Stimulated activated CD8-positive, alpha-beta memory T cell treated with anti-CD3 and anti-CD28 coated beads, Interleukin-4, amount 100 ng/mL, for 48 hours (primary cell): ENCODE measurements at places on chromosomes 5 and 9.

- DNase-seq: no peak
Measured at GRCh38 chr5:68418680-68419079, 203.1 kb downstream of the PIK3R1 start.

DNA sequence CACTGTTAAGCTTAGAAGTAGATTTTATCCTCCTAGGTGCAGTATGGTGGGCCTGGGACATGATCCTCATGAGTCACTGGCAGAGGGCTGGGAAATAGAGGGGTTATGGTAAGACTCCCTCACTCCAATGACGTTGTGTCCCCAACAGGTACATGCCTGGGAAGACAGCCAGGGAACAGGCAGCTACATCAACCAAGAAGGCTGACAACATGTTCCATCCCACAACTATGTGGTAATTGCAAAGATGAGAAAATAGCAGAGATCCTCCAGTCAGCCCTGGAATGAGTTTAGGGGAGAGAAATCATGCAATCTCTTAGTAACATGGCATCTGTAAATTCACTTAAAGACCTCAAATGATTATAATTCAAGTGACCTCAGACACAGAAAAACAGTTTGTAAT, 114.4 kb upstream of the LIFR start:
- no peak for DNase-seq

DNA sequence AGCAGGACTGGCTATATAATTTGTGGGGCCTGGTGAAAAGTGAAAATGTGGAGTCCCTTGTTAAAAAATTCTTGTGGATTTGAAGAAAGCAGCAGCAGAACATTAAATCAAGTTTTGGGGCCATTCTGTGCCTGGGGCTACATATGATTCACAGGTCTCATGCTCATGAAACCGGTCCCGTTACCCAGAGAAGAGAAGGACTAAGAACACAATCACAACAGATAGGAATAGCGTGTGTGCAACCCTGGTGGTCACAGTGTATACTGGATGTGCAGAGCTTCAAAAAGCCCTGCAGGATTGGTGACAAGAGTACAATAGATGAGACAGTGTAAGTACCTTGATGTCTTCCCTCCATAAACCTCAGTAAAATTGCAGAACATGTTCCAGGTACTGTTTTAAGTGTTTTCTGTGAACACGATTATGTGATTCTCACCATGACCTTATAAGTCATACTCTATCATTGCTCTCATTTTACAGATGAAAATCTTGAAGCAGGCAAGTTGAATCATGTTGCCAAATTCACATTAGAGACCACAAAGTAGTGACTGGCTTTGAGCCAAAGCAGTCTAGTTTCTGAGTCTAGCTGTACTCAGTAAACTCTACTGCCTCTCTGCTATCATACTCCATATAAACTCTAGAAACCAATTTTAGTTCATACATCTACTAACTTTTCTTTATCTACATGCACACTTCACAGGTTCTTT, 636.5 kb downstream of the TAF11L14 start:
- DNase-seq: no peak

DNA sequence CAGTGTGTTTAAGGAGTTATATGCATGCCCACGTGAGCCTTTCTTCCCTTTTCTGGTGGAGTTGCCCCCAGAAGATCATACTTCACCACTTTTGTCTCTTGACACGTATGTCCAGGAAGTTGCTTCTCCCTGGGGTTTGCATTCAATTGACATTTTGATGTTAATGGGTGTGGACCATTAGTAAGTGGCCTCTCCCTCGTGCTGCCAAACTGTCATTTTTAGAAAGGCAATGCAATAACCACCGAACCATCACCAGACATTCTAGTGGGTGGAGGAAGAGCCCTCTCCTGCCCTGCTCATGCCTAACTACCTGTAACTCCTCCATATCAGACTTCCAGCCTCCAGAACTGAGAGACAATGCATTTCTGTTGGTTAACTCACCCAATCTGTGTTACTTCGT, 290.8 kb downstream of the ATPSCKMT start:
- DNase-seq: no peak

GRCh38 chr9:76296561-76297310, 97.5 kb downstream of the RFK start:
- no peak for DNase-seq

GRCh38 chr5:117587111-117587510, 1012.5 kb upstream of the SEMA6A start:
- DNase-seq: no peak

DNA sequence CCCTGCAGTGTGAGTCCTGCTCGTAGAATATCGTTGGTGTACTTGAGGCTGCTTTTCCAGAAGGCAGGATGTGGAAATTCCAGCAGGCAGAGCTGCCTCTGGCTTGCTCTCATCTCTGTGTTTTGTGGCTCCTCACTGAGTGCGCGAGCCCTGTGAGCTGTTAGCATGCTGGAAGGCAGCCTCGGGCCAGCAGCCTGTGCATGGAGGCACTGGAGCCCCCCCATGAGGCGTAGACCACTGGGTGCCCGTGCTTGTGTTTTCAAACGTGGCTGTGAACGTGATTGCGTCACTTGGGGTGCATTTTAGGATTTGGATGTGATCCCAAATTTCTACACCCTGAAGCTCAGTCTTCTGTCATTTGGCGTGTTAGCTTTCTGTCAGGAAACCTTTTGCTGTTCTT, 3.2 kb downstream of the WDR5 start:
- DNase-seq: no peak

GRCh38 chr5:136729901-136730355, 364.6 kb upstream of the TRPC7 start:
- no peak for DNase-seq

DNA sequence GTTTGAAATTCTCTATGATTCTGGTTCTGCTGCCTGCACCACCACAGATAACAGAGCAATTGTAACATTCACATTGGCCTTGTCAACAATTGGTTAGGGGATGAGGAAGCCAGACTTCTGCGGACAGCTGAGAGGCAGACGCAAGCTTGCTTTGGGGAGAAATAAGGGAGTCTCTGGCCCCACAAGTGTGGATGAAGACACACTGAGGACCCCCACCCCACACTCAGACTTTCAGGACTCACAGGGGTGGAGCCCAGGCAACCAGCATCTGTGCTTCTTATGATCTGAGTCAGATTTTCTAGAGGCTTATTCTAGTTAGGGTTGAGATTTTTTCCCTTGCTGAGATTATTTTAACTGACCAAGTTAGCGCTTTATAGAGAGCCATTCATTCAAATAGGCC, 140.3 kb upstream of the IRX2 start:
- DNase-seq: no peak

GRCh38 chr5:85663708-85664031, 954.1 kb upstream of the COX7C start:
- DNase-seq: no peak

GRCh38 chr9:16241231-16241630, 629.2 kb downstream of the BNC2 start:
- DNase-seq: no peak

GRCh38 chr9:136488247-136489214, 5.7 kb upstream of the SEC16A start:
- DNase-seq: peak; percentile 87

DNA sequence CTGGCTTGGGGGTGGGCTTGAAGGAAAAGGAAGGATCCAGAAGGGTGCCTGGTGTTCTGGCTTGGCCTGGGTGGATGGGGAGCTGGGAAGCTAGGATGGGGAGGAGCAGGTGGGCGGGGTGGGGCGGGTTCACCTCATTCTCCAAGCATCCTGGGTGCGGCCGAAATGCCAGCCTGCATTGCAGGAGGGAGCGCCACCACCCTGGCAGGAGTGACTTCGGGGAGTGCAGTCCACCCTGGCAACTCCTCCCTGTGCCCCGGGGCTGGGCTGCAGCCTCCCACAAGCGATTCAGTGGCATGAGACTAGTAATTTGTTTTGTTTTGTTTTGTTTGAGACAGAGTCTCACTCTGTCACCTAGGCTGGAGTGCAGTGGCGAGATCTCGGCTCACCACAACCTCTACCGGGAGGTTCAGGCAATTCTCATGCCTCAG, 5.5 kb downstream of the TTC16 start:
- no peak for DNase-seq

DNA sequence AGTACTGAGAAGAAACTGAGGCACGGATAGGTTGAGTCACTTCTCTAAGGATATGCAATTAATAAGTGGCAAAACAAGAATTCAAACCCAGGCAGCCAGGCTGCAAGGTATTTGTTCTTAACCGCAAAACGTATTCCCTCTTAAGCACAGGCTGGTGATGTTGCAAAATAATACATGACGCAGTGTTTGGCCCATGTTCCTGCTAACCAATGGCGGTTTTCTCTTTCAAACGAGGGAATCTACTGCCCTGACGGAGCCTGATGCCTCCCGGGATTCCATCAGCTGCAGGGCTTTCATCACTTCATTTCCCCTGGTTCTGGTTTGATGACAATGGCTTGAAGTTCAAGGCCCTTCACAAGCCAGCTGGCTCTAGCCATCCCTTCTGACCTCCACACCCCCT, 154.8 kb downstream of the SLIT3 start:
- no peak for DNase-seq

DNA sequence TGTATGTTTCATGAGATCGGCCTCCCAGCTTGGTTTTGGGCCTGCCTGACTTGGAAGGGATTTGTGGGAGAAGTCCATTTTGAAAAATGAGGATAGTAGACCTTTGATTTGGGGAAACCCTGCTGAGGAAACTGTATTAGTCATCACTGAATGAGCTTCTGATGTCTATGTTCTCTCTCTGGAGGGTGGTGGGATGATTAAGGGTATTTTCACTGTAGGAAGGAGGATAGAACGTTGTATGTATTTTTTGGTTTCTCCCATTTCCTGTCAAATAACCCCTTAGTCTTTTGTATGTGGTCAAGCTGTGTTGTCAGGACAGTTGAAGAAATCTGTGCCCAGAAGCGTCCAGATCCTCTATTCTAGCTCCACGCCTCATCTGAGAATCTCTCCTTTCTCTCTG, 151.9 kb downstream of the INSYN2B start:
- DNase-seq: no peak

- peak; percentile 62 for DNase-seq
Measured at GRCh38 chr5:157516006-157516405, 56.0 kb downstream of the NIPAL4 start.

DNA sequence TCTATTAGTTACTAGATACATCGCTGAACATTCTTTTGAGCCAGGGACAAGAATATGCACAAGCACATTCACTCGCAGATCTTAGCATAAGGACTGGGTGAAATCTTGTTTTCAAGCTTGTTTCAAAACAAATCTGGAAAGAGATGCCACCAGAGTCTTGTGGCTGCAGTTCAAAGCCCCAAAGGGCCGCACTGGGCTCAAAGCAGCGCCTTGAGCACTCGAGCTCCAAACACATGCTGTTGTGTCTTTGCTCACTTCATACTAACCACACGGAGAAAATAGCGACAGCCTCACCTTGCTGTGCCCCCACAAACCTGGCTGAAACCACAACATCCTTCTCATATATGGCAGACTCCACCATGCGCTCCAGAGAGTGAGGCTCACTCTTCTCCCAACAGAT, 34.2 kb upstream of the IL7R start:
- peak; percentile 59 for DNase-seq

DNA sequence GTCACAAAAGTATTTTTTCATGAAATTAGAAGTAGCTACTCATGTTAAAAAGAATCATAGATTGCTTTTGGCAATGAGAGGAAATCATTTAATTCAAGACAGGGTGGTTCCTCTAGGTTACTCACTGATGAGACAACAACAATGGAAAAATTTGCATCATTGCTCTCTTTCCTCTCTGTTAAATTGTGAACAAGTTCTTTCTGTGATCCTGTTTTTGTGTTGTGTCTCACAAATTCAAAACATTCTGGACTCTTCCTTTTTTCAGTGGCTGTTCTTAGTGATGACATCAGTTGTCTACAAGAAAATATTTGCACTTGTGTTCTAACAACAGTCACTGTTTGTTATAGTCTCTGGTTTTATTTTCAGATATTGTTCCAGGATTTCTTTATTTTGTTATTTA, 95.3 kb downstream of the XRCC4 start:
- no peak for DNase-seq

DNA sequence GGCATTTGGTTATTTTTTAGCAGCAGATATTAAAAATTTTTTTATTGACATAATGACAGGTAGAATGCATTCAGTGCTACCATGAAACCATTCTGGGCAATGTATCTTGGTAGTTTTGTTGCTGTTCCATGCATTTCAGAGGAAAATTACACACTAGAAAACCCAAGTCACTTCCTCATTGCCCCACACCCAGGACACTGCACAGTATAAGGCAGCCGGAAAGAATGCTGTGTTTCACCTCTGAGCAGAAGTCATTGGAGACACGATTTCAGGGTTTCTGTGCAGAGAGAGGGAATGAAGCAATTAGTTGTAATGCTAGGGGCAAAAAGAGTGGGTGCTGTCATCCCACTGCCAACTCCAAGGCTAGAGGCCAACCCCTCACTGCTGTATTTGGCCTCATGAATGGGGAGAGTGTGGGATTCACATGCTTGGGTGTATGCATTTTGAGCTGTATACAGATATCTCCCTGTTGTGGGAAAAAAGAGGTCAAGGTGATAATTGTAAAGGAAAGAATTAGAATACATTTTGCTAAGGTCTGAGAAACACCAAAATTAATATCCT, 290.5 kb downstream of the BNC2 start:
- no peak for DNase-seq

DNA sequence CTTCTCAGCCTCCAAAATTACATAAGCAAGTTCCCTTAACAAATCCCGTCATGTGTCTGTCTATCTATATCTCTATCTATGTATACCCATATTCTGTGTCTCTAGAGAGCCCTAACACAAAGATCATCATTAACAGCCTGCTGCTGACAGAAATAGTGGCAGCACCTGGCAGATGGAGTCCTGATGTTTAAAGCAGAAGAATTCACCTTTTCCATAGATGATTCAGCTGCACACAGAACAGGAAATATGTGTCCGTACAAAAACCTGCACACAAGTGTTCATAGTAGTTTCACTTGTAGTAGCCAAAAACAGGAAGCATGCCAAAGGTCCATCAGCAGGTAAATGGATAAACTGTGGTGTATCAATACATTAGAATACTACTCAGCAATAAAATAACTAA, 45.0 kb upstream of the ACO1 start:
- DNase-seq: no peak

GRCh38 chr9:130407916-130408663, 36.7 kb upstream of the ASS1 start:
- DNase-seq: no peak

DNA sequence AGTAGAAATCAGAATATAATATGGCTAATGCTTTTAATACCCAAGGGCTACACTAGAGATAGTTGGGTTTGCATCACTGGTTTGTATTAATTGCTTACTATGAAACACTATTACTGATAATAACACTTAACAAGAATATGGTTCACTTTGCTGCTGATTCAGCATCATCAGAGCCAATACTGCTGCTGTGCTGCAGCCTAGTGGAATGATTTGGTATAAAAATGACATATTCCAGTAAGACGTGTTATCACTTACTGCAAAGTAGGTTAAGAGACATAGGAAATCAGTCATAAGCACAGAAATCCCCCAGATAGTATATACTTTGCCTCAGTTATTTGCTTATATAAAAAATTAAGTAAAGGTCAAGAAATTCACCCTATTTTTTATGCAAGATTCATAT, 2.8 kb downstream of the CDH10 start:
- no peak for DNase-seq

- no peak for DNase-seq
Measured at GRCh38 chr9:135893104-135893503, 14.2 kb downstream of the CAMSAP1 start.

- no peak for DNase-seq
Measured at GRCh38 chr9:32406046-32406445, 21.6 kb downstream of the ACO1 start.
